ENCODE measurements at places on chromosomes 12 and 14. TPM values are rescaled to one million over a fixed set of nuclear protein-coding genes. Genes with fewer than 3 reads are reported as not detected.

DNA sequence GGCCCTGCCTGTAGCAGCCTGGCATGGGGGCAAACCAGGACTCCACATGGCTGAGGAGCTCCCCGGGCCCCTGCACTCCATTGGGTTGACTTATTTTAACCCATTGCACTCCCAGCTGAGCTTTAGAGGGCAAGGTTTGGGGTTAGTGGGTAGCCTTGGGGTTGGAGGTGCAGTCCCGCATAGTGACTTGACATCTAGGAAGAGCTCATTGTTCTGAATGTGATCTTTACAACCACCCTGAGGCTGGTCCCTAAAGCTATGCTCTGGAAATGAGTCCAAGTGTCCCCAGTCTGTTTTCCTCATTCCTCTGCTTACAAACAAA lies 36.4 kb downstream of the NFKBIA start:
- no peak for DNase-seq

- DNase-seq = no peak
Observed at GRCh38 chr14:97747316-97747715, 950.1 kb downstream of the VRK1 start.

DNA sequence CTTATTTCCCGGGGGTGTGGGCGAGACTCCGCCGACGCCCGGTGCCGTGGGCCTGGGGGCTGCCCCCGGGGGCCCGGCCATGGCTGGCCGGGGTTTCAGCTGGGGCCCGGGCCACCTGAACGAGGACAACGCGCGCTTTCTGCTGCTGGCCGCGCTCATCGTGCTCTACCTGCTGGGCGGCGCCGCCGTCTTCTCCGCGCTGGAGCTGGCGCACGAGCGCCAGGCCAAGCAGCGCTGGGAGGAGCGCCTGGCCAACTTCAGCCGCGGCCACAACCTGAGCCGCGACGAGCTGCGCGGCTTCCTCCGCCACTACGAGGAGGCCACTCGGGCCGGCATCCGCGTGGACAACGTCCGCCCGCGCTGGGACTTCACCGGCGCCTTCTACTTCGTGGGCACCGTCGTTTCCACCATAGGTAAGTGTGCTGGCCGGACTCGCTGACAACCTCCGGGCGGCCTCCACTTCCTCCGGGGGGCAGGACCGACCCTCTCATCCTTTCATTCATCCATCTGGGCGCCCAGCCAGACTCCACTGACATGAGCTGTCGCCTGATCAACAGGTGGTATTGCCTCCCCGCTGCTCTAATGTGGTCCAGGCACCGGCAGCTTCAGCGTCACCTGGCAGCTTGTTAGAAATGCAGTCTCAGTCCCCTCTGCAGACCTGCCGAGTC lies 467 bp downstream of the KCNK13 start:
- DNase-seq = no peak

- DNase-seq = no peak
Observed at GRCh38 chr12:1593174-1594005, 991 bp downstream of the FBXL14 start.

DNA sequence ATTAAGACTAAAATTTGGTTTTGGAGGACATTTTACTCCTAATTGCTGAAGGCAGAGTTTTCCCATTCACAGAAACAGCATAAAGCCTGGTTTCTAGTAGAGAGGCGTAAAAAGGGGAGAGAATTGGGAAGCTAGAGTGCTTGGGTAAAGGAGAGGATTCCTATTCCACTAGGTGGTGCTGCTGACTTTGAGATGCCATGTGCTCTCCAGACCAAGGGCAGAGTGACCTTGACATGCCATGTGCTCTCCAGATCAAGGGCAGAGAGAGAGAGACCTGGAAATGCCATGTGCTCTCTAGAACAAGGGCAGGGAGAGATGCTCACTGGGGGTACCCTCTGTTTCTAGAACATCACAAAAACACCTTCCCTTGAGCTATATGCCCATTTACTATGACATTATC lies 176.2 kb upstream of the PDZRN4 start:
- DNase-seq = no peak

The KRT6C gene
- total RNA-seq = not detected

GRCh38 chr14:89422952-89423345 lies 5.9 kb upstream of the FOXN3 start:
- DNase-seq = no peak

All from fibroblast of villous mesenchyme (primary cell).